Erythroblast (primary cell): ENCODE measurements at places on chromosomes 3 and 15.

GRCh38 chr3:112136959-112137693 lies 4.1 kb upstream of the GCSAM start:
- DNase-seq = peak; percentile 31

- DNase-seq = no peak
Measured at GRCh38 chr3:32438596-32439344, 47.1 kb downstream of the CMTM7 start.

DNA sequence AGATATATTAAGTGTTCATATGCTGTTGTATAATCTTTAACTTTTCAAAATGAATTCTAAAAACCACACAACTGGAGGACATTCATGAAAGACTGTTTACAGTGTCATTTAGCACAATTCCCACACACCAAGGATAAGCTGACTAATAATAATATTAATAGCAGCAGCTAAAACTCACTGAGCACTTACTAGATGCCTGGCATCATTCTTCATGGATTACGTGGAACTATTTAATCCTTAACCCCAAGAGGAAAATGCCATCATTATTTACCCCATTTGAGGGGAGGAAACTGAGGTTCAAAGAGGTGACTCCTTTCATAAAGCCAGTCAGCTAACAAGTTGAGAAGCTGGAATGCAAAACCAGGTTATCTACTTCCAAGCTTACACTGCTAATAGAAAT lies 77.0 kb downstream of the TMEM108 start:
- DNase-seq = no peak

GRCh38 chr3:196431181-196432136 lies 768 bp downstream of the UBXN7 start:
- DNase-seq = peak; percentile 79

- DNase-seq = no peak
Measured at GRCh38 chr15:65644282-65644681, 22.5 kb downstream of the SLC24A1 start.

DNA sequence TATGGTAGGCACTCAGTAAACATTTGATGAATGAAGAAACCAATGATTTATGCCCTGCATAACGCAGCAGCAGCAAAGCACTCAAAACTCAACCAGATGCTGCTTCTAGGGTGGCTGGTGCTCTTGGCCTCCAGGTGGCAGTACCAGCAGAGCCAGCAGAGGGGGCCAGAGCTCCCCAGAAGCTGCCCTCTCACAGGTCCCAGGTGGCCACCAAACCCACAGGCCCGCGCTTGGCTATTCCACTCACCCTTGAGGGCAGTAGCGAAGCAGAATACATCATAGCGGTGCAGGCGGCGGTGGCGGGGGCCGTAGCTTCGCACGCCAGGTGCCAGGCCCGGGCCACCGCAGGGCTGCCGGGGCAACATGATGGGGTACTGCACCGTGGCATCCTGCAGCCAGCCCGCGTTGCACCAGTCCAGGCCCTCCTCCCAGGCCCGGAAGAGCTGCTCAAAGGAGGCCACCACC lies 16.6 kb downstream of the HAPLN3 start:
- peak; percentile 43 for DNase-seq

- no peak for DNase-seq
Measured at GRCh38 chr15:59371458-59372351, 966 bp downstream of the MYO1E start.

GRCh38 chr15:87602371-87602770 lies 654.2 kb downstream of the NTRK3 start:
- no peak for DNase-seq

GRCh38 chr15:42737529-42738328 lies 801 bp upstream of the CDAN1 start:
- peak; percentile 58 for DNase-seq
